ENCODE measurements at places on chromosomes 2 and 18.

DNA sequence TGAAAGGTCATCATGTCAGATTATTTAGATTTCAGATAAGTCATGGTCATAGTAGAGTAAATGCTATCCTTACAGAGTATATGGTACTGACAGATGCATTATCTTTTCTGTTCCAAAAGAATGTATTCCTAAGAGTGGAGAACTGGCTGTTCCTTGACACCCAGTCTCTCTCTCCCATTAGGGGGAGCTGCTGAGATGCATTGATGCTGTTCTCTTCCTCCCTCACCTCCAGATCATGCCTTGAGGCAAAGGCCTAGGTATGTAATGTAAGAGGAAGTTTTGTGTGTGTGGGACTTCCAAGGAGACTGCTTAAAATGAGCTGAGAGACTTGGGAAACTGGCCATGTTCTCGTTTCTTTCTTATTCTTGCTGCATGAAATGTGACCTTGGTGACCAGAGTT, 979.5 kb upstream of the CELF4 start:
- peak; percentile 26 for DNase-seq

DNA sequence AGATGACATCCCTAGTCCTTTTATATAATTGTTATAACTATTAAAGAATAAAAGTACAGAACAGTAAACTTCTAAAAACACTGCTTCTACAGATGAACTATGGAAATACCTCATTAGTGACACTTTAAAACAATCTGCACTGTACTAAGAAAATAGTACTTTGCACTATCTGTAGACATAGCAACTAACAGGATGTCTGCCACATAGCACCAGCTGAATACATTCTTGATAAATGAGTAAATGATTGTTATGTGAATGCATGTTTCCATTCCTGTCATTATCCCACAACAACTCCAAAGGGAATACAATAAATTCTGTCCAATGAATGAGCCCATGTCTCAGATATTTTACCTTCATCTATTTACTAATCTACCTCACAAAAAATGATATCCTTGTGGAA, 115.3 kb upstream of the SLC35G4 start:
- no peak for DNase-seq

DNA sequence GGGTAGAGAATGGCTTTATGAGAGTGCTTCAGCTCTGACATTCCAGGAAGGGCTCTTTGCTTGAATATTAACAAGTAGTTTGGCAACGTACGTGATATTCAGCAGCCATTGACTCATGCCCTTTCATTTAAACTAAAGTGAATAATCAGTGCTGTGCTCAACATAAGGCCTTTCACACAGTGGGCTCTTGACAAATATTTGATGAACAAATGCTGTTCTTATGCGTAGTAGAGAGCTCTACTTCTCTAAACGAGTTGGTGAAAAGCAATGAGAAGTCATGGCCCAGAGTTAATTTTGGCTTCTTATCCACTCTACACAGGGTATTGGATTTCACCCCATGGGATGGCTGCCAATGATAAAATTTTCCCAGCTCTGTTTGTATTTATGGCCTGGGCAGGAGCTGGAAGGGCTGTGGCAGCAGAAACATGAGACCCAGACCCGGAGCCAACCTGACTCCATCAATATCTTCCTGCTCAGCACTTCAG, 338.9 kb downstream of the CCDC85A start:
- no peak for DNase-seq

DNA sequence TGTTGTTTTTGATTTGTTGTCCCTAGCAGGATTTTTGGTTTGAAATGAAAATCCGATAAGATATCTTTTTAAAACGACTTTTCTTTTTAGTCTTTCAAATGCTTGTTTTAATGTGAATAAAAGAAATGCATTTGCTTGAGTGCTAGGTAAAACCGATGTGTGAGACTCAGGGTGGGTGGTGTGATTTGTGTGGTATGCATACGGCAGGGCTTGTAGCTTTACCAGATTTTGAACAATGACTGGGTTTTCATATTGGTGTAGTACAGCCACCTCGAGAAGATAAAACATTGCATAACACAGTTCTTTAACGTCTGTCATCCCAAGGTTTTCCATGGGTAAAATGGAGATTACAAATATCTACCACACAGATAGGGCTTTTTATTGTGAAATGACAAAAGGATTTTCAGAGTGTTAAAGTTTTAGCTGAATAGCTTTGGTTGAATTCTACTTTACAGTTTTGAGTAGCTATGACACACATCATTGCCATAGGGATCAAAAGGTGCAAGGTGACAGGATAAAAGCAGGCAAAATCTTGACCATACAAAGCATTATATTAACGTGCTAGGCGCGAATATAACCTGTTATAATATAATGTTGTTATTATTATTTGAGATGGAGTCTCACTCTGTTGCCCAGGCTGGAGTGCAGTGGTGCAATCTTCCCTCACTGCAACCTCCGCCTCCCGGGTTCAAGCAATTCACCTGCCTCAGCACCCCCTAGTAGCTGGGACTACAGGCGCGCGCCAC, 824 bp upstream of the ZNF638 start:
- no peak for DNase-seq

DNA sequence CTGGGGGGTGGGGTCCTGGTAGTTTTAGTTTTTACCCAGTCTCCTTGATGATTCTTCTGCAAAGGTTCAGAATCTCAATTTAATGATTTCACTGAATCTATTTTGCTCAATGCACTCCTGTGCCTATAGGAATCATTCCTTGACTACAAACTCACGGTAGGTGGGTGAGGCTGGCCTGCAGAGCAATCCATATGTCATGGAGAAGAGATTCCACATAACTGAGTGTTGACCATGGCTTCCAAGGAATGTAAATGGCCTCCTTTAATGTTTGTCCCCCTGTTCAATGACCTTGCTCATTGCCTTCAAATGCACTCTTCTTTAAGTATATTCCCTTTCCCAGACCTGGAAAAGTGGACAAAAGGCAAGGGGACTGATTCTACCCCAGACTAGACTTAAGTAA, 12.5 kb downstream of the FAP start:
- no peak for DNase-seq

DNA sequence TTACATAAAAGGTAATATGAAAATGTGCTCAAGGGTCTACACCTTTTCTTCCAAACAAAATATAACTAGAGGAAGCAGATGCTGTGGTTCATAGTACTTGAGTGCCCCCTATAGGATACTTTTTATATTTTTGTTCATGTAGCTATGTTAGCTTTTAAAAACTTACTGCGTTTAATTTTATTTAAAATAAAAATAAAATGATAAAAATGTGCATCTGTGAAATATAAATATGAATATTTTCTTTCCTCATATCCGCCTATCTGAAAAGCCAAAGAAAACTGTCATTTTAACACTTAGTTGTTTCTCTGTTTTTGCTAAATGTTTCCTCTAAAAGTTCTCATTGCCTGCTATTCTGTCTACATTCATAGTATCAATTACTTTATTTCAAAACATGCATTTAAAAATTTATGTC, 9.6 kb upstream of the LRP1B start:
- DNase-seq: peak; percentile 54

DNA sequence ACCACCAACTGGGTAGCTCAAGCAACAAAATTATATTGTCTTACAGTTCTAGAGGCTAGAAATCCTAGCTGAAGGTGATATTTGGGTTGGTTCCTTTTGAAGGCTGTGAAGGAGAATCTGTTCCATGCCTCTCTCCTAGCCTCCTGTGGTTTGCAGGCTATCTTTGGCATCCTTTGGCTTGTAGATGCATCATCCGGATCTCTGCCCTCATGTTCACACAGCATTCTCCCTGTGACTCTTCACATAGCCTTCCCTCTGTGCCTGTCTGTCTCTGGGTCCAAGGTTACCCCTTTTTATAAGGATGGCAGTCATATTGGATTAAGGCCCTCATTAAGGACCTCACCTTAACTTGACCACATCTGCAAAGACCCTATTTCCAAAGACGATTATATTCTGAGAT, 78.6 kb upstream of the MAP3K20 start:
- DNase-seq: no peak

DNA sequence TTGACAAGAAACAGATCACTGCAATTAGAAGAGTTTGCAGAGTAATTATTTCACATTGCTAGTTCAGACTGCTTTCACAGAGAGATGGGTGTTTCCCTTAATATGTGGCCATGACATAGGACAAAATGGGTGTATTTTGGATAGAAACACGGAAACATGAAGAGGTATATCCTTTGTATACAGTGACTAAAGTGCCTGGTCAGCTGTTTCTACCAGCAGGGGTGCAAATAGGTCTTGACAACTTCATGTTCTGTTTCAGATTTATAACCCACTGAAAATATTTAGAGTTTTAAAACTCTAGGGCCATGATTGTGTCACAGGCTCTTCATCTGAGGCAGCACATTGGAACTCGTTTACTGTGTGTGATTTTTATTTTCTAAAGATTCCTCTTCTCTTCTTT, 357.1 kb upstream of the TNP1 start:
- no peak for DNase-seq

GRCh38 chr2:128504246-128505149, 185.8 kb upstream of the HS6ST1 start:
- DNase-seq: peak; percentile 62

DNA sequence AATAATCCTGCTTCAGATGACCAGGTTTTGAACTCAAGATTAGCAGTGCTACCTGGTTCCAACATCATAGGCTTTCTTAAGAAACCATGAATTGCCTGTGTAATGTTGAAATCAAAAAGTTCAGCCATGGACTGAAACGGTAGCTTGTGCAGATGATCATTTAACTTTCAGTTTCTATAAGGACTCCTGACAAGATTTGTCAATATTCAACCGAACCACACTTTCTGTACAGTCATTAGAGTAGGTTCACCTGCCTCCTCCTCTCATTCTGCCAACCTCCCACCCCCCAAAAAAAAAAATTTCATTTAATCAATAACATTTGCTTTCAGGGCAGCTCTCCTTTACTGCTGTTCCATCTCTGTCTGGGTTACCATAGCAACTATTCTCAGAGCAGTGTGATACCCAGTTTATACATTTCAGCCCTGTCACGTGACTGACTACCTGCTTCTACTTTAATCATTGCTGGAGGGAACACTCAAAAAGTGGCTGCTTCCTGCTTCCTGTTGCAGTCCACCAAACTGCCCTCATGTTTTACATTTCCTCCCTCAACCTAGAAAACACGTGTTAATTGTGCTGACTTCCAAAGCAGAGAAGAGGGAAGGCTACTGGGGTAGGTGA, 275.5 kb downstream of the SS18 start:
- DNase-seq: no peak
